NCI-H2107 (cell line): ENCODE measurements at places on chromosomes 5 and 9.

- DNase-seq, result no peak
Observed at GRCh38 chr9:17380126-17380861, 198.6 kb upstream of the SH3GL2 start.

DNA sequence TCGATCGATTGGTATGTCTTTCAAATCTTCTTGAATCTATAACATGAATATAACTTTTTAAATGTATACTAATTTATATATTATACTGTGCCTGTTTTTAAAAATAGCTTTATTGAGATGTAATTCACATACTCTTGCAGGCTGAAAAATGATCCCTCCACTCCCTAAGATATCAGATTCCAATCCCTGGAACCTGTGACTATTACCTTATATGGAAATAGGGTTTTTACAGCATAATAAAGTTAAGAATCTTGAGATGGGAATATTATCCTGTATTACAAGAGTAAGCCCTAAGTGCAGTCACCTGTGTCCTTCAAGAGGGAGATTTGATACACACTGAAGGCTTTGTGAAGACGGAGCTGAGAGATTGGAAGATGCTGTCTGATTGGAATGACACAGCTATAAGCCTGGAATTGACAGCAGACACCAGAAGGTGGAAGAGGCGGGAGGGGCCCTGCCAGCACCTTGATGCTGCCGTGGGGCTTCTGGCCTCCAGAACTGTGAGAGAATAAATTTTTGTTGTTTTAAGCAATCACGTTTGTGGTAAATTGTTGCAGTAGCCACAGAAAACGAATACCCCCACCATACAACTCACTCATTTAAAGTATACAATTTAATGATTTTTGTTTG, 161.3 kb downstream of the RMI1 start:
- no peak for DNase-seq

DNA sequence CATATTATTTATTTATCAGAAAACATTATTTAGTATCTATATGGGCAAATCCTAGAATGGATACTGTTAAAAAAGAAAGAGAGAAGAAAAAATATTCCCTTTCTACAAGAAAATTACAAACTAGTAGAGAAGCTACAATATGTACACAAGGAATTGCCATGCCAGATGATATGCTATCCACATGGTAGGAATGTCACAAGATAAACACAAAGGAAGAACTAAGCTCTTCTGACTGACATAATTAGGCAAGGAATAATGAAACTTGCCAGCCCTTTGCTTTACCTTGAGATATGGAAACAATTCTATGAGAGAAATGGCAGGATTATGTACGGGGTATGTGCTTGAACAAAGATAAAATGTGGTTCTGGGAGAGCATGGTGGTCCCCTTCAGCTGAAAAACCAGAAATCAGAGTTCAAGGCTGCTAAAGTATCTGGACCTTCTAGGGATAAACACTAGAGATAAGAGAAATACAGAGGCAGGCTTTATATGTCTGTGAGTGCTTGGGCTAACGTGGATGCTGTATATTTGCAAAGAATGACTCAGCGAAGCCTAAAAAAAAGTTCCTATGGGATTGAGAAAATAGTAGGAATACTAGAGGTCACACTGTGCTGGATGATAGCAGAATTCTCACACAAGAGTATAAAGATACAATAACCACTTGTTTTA, 451.6 kb downstream of the TLE1 start:
- DNase-seq, result no peak

DNA sequence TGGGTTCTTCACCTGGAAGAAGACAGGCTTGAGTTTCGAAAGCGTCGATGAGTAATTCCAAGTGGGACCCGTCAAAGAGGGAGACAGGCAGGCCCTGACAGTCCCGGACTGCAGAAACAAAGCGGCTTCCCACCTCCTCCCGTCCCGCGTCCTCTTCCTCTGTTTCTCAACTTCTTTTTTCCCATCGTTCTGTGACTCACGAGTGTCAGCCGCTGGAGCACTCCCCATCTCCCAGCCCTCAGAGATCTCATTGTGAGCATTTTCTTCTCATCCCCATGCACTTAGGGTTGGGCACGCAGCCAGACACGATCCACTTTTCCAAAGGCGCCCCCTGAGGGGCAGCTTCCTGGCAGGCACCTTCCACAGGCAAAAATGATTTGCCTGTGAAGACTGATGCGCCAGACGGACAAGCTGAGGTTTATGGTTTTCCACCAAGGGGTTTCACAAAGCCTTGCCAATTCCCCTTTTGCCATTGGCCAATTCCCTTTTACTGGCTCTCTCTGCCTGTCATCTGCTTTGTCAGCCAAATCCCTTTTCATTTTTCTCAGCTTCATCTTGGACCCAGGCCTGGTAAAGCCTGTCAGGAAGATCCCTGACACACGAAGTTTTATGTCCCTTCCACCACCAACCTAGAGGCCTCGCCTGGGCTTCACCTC, 86.5 kb upstream of the ANKRD55 start:
- DNase-seq, result no peak

- no peak for DNase-seq
Observed at GRCh38 chr9:110532908-110533665, 46.5 kb downstream of the SVEP1 start.
